ENCODE measurements at places on chromosomes 12 and 14.
A peak's percentile ranks its signal among the peaks of the same experiment; 100 is the strongest.

- H3K4me3 ChIP-seq, result no peak overlapping the region
- H3K4me1 ChIP-seq, result no peaks in the 10 kb centered on the region
- peak; percentile 47 for DNase-seq
- no peak overlapping the region for H3K27ac ChIP-seq
- peaks cover 10% of the 10 kb centered on the region for H3K27me3 ChIP-seq
Measured at GRCh38 chr12:62123721-62124203, 136.4 kb upstream of the USP15 start.

GRCh38 chr12:27747111-27747820, 32.8 kb upstream of the KLHL42 start:
- DNase-seq, result no peak
- no peak overlapping the region for H3K4me3 ChIP-seq
- no peaks in the 10 kb centered on the region for H3K4me1 ChIP-seq
- H3K27me3 ChIP-seq, result no peaks in the 10 kb centered on the region

DNA sequence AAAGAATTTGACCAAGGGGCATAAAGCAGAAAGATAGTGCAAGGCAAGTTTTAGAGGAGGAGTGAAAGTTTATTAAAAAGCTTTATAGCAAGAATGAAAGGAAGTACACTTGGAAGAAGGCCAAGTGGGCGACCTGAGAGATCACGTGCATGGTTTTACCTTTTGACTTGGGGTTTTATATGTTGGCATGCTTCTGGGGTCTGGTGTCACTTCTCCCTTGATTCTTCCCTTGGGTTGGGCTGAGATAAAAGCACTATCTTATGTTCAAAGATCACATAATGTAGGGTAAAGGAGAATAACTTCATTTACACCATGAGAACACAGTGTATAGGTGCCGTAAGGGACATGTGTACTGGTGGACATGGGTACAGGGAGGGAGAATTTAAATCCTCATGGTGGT, 17.7 kb upstream of the TMEM30B start:
- H3K36me3 ChIP-seq, result peaks cover 5% of the 10 kb centered on the region
- no peak overlapping the region for H3K27ac ChIP-seq
- DNase-seq, result no peak

GRCh38 chr12:94458877-94459727, 565 bp downstream of the CEP83 start:
- no peak for DNase-seq
- peak overlapping the region; percentile 89 for H3K27ac ChIP-seq
- H3K27me3 ChIP-seq, result peaks cover 10% of the 10 kb centered on the region
- H3K4me1 ChIP-seq, result peaks cover 31% of the 10 kb centered on the region
